Heart left ventricle (tissue), 16 donors: ENCODE measurements at places on chromosomes 2 and 18.
A peak's percentile ranks its signal among the peaks of the same experiment; 100 is the strongest.

DNA sequence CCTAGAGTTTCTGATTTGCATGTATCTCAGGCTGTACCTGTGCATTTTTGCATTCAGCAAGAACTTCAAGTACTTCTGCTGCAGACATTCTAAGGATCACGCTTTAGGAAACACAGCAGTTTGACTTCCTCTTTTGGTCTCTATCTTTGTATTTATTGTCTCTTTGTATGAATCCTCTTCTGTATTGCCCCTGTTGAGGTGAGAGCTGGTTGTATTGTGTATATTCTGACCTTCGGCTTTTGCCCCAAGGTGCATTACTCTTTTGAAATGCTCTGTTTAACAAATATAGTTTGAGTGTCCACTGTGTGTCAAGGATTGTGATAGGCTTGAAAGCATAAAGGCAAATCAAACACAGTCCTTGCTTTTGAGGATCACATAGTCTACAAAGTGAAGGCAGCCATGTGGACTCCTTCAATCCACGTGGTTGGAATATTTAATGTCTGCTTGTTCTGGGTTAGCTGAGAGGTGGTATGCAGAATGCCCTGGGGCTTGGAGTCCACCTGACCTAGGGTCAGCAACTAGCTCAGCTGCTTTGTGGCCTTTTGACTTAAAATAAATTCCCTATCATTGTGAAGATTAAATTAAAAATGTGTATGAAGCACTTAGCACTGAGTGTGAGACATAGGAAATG is 108.1 kb downstream of the LYPD6 start:
- no peak for DNase-seq

- DNase-seq = no peak
Measured at GRCh38 chr2:118806797-118807667, 40.4 kb downstream of the EN1 start.

DNA sequence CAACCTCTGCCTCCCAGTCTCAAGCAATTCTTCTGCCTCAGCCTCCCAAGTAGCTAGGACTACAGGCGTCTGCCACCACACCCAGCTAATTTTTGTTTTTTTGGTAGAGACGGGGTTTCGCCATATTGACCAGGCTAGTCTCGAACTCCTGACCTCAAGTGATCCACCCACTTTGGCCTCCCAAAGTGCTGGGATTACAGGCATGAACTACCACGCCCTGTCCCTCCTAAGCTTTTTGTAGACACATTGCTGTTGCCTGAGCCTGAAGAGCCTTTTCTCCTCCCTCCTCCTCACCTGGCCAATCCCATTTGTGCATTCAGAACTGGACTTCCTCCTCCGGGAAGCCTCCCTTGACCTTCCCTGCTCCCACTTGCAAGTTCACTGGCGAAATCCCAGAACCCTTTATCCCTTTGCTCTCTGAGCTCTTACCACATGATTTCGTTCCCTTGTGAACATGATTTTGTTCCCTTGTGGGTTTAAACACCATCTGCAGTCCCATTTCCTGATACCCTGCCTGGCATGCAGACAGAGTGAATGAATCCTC is 2.6 kb downstream of the C2orf72 start:
- no peak for DNase-seq

DNA sequence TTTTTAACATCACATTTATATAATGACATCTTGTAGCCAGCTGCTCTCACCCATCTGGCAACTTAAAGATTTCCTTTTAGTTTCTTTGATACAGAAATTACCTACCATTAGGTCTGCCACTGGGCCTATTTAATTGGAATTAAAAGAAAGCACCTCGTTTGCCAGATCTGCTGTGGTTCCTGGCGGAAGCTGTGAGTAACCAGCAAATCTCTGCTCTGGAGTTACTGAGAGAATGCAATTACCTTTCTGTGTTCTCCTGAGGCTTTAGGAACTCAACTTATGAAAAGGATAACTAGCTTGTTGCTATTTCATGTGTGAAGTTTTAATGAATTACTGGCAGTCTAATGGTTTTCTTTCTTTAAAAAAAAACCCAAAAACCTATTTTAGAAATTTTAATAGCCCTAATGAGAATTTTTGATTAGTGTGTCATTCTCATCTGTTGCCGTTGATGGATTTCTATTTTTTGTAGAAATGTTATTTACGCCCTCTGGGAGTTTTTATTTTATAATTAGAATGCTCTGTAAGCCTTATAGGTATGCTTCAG is 69.7 kb upstream of the LYPD6B start:
- DNase-seq = no peak

- DNase-seq = no peak
Measured at GRCh38 chr18:49838381-49838780, 25.0 kb upstream of the ACAA2 start.

GRCh38 chr2:219500135-219500534 is 1.4 kb downstream of the GMPPA start:
- no peak for DNase-seq

GRCh38 chr2:195392446-195393336 is 264.3 kb upstream of the SLC39A10 start:
- no peak for DNase-seq

DNA sequence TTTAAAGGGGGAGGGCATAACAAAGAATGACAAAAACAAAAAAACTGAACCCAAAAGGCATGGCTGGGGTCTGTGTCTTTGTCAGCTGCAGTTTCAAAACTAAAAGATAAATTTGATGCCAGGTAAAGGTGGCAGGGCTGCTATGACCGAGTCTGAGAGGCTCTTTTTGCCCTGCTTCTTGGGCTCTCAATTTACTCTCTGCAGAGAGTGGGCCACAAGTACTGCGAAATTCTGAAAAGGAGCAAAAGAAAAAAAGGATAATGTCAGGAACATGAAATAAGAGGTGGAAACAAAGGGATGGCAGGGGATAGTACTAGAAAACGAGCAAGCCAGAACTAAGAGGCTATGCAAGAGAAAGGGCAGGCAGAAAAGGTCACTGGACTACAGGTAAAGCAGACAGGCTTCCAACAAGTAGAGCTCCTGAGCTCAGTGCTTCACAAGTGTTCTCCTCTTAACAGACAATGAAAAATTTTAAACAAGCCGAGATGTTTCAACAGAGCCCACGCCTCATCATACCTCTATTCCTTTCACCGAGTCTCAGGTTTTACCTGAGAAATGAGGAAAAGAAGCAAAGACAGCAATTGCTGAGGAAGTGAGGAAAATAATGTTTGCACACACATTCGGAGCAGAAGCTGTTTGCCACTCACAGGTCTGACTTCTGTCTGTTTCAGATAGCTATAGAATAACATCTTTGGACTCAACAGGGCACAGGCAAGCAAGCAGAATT is 7.3 kb downstream of the IRS1 start:
- no peak for DNase-seq

DNA sequence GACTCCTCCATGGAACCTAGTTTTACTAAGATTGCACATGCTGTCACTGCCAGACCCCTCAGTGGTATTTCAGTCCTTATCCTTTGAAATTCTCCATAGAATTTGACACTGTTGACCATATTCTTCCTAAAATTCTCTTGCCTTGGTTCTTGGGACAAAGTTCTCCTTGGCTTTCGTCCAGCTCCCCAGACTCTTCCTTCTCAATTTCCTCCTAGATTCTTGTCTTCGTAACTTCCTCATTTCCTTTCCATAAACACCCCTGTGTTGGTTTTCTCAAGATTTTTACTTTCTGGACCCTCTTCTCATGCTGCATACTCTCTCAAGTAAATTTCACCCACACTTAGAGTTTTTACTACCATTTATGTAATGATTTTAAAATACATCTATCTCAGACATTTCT is 96.6 kb upstream of the TWSG1 start:
- no peak for DNase-seq

- no peak for DNase-seq
Measured at GRCh38 chr2:170905864-170906263, 23.2 kb upstream of the GORASP2 start.

- DNase-seq = no peak
Measured at GRCh38 chr2:12819721-12820120, 103.0 kb downstream of the TRIB2 start.

- DNase-seq = no peak
Measured at GRCh38 chr2:82675186-82675585, 1783.9 kb downstream of the SUCLG1 start.

DNA sequence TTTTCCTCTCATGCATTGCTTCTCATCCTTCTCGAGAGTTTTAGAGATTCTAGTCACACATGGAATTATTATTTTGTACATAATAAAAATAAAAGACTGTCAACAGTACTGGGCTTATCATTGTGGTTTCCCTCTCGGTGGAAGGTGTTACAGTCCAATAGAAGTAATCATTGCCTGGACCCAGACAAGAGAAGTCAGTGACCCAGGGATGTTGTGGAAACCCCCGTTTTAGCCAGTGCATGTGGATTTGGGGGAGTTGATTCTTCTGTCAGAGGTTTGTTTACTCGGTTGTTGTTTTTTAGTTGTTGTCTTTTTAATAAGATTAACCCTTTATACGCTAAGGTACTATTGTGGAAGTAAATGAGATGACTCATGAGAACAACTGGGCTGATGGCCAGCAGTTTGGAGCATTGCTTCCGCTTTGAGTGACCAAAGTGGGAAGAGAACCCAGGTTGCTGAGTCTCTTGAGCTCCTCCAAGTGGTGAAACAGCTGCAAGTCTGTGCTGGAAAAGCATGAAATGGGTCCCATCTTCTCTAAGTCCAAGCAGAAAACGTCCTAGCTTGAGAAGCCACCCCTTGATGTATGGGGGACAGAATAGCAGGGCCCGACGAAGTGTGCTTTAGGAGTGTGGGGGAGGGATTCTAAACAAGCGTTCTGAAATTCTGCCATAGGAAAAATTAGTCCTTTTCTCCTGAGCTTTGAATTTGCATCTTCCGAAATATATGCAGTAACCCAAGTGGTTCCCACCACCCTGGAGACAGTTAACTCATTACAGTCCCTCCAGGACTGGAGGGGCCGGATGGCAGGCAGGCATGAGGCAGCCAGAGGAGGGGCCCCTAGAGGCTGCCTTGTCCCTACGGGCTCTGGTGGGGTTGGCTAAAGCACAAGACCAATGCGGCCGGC is 61.8 kb upstream of the GPR45 start:
- no peak for DNase-seq

DNA sequence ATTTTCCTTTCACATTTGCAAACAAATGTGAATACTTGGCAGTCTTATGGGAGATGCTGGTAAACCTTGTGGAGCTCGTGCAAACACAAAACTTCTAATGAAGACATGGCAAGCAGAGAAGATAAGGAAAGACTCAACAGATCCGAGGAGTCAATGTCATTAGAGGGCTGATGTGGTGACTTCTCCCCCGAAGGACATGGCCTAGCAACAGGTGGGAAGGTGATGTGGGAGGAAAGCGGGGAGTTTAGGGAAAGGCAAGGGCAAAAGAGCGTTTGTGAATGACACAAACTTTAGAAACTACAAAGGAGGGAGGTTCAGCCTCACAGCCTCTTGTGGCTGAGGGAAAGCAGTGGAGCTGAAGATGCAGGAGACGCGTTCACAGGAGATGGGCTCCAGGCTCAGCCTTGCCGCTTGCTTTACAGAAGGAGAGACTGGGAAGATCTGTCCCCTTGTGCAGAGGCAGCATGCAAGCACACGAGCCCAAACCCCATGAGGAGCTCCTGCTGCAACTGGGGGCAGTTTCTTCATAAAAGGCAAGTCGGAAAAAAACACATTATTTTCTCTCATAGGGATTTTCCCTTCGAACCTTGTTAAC is 86.6 kb downstream of the SOWAHC start:
- no peak for DNase-seq

GRCh38 chr2:127330753-127331152 is 36.8 kb upstream of the ERCC3 start:
- DNase-seq = no peak

GRCh38 chr2:151716721-151717120 is 17.6 kb downstream of the NEB start:
- DNase-seq = no peak

DNA sequence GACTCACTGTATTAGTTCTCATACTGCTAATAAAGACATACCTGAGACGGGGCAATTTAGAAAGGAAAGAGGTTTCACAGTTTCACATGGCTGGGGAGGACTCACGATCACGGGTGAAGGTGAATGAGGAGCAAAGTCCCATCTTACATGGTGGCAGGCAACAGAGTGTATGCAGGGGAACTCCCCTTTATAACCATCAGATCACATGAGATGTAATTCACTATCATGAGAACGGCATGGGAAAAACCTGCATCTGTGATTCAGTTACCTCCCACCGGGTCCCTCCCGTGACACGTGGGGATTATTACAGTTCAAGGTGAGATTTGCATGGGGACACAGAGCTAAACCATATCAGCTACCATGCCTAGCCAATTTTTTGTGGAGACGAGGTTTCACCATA is 168.2 kb downstream of the NEDD4L start:
- no peak for DNase-seq

- DNase-seq = no peak
Measured at GRCh38 chr18:59718108-59718463, 20.9 kb upstream of the CCBE1 start.

- no peak for DNase-seq
Measured at GRCh38 chr2:218821605-218822211, 9.9 kb downstream of the PRKAG3 start.

DNA sequence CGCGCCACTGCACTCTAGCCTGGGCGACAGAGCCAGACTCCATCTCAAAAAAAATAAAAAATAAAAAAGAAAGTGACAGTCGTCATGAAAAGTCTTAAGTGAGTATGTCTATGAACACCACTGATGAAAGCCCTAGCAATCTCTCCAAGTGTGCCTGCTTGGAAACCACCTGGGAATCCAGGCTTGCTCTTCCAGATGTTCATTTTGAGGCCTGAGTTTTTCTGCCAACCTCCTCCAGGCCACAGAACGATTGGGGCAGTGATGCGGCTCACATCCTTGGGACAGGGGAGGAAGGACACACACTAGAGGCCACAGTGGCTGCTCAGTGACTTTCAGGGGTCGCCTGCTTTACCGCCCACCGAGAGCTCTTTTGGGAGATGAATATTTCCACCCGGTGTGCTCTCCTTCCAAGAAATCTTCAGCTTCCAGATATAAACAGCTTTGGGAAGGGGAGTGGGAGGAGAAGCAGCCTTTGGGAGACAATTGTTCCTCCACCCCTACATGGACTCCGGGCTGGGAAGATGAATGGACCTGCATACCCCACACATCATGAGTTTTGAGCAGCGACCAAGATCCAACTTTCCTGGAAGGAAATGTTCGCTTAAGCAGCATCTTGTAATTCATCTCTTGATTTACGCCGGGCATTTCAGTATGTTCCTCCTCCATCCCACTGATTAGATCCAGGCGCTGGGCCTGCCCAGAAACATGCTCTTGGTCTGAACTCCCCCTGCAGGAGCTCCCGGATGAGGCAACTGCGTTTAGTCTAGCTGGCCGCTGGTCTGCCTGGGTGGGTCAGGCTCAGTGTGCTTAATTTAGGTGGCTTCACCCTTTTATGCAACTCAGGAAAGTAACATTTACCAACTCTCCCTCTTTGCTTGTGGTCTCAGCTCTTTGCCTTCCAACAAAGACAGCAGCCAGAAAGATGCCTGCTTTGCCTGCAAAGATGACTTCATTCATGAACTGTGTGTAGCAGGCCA is 6.2 kb upstream of the ARMC9 start:
- DNase-seq = peak; percentile 78

GRCh38 chr2:72027426-72028161 is 120.1 kb downstream of the CYP26B1 start:
- DNase-seq = no peak
